ENCODE measurements at places on chromosomes 11 and 22. TPM values are rescaled to one million over a fixed set of nuclear protein-coding genes. Genes with fewer than 3 reads are reported as not detected.

MMP11 gene
- total RNA-seq, result 2.0 TPM

PANX2 gene
- not detected for total RNA-seq

APOA4 gene
- total RNA-seq, result not detected

MYEOV gene
- total RNA-seq, result 2.8 TPM

KLHL35 gene
- total RNA-seq, result 0.25 TPM

GGTLC3 gene
- total RNA-seq, result not detected

OR5AS1 gene
- total RNA-seq, result not detected

ZNF70 gene
- total RNA-seq, result 7.5 TPM

ATXN10 gene
- total RNA-seq, result 136 TPM

CARD18 gene
- not detected for total RNA-seq

TLCD5 gene
- 3.8 TPM for total RNA-seq

MRGPRG gene
- total RNA-seq, result not detected

OR2D2 gene
- 2.1 TPM for total RNA-seq

FERMT3 gene
- 32.7 TPM for total RNA-seq

LARGE2 gene
- total RNA-seq, result 2.3 TPM

ACO2 gene
- total RNA-seq, result 187 TPM

SYCE3 gene
- total RNA-seq, result not detected

ALX4 gene
- not detected for total RNA-seq

MFNG gene
- total RNA-seq, result 16.1 TPM

TSSK2 gene
- total RNA-seq, result not detected

CHRNA10 gene
- total RNA-seq, result 1.1 TPM

C22orf23 gene
- not detected for total RNA-seq

TEAD1 gene
- total RNA-seq, result 196 TPM

ARHGAP42 gene
- total RNA-seq, result 38.9 TPM
